Nephron progenitor cell (in vitro differentiated cells): ENCODE measurements at places on chromosomes 4 and X.

DNA sequence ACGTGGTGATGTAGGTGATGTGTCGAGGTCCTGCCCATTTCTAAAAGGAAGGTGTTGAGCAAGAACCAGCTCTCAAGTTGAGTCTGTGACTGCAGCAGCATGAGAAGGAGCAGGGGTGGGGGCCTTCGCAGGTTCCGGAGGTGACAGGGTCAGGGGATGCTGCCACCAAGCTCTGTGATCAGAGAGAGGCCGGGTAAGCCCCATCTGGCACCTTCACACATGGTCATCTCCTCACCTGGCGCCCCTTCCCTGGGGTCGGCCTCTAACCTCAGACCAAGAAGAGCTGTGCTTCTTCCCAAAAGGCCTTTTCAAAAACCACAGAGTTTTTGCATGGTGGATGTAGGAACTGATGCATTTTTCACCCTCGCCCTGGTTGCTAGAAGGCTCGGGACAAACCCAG, 137.6 kb downstream of the CPZ start:
- DNase-seq, result no peak

DNA sequence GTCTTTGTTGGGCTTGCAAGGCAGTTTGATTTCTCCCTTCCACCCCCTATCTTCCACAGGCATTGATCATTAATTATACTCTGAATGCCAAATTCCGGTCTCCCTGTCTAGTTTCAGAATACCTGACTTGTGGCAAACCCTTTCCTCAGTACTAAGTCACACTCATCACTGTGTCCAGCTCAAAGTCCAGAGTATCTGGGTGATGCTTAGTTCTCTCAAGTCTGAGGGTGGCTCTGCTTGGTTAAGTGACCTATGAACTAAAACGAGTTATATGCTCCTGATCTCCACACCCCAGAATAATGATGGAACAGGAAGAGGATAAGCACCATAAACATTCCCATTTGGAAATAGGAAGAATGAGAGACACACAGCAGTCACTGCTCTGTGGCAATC, 6.5 kb downstream of the SMIM9 start:
- DNase-seq, result no peak

DNA sequence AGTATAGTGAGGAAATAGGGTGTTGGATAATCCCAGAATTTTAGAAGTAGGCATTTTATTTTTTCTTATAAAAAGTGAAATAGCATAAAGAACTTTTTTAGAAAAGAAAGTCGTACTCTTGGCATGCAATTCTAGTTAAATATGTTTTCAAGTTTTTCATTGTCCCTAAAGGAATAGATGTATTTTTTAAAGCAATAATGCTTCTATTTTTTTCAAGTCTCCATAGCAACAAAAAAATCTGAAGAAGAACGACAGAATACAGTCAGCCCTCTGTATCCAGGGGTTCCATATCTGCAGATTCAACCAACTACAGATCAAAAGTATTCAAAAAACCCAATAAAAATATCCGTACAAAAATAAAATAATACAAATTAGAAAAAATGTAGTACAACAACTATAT, 538.2 kb downstream of the GLUD2 start:
- DNase-seq, result no peak

GRCh38 chr4:14234307-14234706, 606.8 kb upstream of the BOD1L1 start:
- DNase-seq, result no peak

- no peak for DNase-seq
These were observed 13.3 kb downstream of the CLDN2 start for GRCh38 chrX:106933538-106933961.

GRCh38 chrX:97446298-97446882, 562.7 kb downstream of the RPA4 start:
- DNase-seq, result no peak

DNA sequence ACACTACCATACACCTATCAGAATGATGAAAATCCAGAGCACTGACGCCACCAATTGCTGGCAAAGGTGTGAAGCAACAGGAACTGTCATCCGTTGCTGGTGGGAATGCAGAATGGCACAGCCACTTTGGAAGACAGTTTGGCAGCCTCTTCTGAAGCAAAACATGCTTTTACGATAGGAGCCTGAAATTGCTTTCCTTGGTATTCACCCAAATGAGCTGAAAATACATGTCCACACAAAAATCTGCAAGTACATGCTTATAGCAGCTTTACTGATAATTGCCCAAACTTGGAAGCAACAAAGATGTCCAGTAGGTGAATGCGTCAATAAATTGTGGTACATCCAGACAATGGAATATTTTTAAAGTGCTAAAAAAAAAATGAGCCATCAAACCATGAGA, 322.8 kb upstream of the FAT1 start:
- no peak for DNase-seq

DNA sequence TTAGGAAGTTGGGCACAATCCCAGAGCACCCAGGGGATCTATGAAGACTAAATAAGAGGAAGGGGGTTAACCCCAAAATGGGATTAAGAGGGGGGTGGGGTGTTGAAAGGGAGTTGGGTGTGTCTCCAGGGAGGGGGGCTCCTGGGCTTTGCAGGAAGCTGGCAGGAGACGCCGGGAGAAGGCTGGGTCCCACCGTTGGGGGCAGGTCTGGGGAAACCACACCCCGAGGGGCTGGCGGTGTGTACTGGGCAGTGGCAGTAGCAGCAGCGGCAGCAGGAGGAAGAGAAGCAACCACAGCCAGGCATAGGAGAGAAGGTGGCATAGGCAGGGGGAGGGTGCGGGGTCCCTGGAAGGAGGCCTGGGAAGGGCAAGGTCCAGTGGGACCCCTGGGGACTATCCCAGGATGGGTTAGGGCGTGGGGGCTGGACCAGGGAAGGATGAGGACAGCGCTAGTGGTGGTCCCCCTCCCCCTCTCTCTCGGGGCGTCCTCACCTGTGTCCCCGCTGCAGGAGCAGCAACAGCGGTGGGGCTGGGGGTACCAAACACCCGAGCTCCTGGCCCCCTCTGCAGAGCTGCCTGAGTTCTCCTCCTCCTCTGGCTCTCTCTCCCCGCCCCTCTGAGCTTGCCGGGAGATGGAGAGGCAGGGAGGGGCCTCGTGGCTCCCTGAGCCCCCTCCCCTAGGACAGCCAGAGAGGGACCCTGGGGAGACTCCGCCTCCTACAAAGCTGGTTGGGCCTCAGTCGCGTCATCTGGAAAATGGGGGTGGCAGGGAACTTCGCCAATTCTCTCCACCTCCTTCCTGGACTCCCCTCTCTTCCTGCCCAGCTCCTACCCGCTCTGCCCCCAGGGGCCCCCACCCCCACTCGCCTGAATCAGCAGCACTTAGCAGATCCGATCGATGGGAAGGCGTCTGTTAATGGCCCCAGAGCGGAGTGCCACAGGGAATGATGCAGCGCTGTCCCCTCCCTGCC, at the start of gene KCND1:
Gene KCND1 (minus strand): TSS at position 596 of the 971 bp plus-strand sequence. CDS start 1,573 bp downstream, outside the sequence.
- peak; percentile 14 for DNase-seq

DNA sequence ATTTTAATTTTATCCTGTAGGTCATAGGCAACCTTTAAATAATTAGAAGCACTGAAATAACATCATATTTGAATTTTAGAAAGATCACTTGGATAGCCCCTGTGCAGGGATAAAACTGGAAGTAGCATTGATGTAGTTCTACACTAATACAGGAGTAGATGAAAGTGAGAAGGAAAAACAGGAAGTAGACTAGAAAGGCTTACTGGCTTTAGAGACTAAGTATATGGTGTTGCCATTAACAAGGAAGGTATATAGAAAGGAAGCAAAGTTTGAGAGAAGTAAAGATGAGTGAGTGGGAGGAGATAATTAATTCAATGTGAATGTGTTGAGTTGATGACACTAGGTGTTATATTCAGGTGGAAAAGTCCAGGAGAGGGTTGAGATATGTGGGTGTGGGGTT, 73.1 kb upstream of the EPGN start:
- no peak for DNase-seq

- no peak for DNase-seq
These were observed 147.5 kb downstream of the FBXO8 start for GRCh38 chr4:174135936-174136406.

DNA sequence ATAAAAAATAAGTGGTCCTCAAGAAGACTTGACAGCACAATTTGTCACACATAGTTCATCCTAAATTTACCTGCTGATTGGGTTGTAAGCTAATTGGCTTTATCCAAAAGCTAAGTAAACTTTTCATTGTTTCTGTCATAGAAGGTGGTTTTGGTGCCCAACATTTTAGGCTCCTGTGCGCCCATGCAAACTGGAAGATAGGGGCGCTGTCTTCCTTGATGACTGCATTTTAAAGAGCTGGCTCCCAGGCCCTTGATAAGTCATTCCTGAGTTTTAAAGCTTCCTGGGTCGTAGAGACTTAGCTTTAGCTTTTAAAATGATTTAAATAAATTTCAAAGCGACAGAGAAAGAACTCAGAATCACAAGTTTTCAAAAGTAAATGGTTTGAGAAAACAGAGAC, 625.4 kb upstream of the GALNT7 start:
- DNase-seq, result no peak

GRCh38 chr4:185210102-185210981, 944 bp downstream of the SNX25 start:
- peak; percentile 66 for DNase-seq

GRCh38 chr4:95674521-95674981, 125.8 kb upstream of the UNC5C start:
- DNase-seq, result no peak

DNA sequence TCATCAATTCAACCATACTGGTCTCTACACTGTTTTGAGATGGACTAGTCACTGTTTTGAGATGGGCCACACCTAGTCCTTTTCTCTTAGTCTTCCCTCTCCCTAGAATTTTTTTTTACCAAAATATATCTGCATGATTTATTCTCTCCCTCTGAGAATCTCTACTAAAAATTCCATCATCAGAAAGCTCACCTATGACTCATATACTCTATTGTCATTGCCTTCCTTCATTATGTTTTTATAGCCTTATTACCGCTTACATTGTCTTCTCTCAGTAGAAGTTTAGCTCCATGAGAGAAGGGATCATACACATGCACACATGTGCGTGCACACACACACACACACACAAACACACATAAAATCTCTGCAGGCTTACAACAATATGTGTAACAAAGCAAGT, 303.6 kb downstream of the PCDH10 start:
- DNase-seq, result no peak

GRCh38 chr4:157072002-157072401, 3.9 kb upstream of the GLRB start:
- no peak for DNase-seq

DNA sequence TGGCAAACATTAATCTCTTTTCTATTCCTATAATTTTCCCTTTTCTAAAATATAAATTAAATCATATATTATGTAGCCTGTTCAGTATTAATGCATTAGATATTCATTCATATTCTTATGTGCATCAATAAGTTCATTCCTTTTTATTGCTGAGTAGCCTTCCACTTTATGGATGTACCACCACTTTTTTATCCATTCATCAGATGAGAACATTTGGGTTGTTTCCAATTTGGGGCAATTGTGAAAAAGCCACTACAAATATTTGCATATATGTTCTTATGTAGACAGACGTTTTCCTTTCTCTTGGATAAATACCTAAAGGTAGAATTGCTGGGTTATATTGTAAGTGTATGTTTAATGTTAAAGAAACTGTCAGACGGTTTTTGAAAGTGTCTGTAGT, 79.4 kb upstream of the MAPK10 start:
- no peak for DNase-seq

DNA sequence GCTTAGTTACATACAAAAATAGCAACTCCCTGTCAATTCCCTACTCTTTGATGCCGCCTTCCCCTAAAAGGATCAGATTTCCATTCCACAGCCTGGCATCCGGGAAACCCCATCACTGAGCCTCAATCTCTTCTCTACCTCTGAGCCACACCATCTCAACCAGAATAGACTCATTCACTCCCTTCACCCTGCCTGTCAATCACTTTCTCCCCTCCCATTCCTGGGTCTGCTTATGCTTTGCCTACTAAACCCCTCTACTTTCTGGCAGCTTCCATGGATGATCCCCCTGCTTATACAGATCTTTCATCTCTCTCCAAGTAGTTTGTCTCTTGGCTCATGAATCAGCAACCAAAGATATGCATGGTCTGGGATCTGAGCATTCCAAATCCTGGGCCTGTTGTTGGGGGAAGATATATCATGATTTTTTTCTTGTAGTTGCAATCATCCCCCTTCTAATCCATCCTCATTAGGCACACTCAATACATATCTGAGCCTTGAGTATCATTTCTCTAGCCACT, 2.6 kb downstream of the AMER1 start:
- no peak for DNase-seq

DNA sequence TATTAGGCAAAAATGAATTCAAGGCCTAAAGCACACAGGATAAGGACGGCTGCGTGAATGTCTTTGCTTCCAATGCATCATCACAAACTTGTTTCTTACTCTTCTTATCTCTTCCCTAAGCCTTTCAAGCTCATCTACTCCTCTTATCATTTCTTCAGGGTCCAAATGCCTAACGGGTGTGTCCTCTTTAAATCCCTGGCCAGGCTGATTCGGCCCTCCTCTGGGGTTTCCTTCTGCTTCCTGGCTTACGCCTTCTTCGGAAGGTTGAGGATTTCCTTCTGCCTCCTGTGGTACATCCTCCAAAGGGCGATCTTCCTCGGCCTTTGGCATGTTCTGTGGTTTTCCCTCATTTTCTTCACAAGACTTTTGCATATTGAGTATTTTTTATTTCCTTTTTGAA, 1.3 kb downstream of the TCEAL8 start:
- no peak for DNase-seq

DNA sequence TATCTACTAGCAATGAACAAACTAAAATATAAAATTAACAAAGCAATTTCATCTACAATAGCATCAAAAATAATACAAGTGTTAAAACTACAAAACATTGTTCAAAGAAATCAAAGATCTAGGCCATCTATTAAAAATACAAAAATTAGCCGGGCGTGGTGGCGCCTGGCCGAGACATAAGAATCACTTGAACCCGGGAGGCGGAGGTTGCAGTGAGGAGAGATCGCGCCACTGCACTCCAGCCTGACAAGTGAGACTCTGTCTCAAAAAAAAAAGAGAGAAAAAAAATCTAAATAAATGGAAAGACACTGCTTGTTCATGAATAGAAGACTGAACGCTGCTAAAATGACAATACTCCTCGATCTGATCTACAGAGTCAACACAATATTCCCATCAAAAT, 139.2 kb downstream of the RBM47 start:
- no peak for DNase-seq

- DNase-seq, result no peak
These were observed 587.5 kb upstream of the MAGEB2 start for GRCh38 chrX:29627833-29628232.

DNA sequence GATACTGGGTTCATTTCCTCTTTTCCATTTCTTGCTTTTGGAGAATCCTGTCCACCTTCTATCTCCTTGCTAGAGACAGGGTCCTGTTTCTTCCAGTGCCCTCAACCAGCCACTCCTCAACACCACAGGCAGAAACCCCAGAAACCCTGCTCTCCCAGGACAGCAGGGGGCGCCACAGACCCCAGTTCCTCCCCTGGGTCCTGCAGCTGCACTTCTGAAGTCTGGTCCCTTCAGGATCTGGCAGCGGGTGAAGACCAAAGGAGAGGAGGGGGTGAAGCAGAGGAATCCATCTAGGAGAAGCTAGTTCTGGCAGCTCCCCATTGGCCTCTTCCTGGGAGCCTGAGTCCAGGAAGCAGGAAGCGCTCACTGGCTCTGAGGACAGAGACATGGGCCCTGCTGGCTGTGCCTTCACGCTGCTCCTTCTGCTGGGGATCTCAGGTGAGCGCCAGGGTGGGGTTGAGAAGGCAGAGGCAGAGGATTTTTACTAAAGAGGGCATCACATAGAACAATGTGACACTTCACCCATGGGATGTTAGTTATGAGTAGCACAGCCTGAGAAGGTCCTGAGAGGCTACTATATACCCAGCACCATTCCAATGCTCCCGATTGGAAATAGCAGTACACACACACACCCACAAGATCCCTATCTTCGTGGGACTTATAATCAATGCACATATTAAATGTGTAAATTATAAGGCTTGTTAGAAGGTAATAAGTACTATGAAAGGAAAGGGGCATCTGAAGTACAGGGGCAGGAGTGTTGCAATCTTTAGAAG, at the start of gene PRSS48:
Gene PRSS48 (plus strand): TSS at position 375 of the 776 bp plus-strand sequence. CDS start 12 bp downstream, at position 387.
- peak; percentile 76 for DNase-seq
